ENCODE measurements at places on chromosomes 16 and 17. TPM values are rescaled to one million over a fixed set of nuclear protein-coding genes. Genes with fewer than 3 reads are reported as not detected.

DNA sequence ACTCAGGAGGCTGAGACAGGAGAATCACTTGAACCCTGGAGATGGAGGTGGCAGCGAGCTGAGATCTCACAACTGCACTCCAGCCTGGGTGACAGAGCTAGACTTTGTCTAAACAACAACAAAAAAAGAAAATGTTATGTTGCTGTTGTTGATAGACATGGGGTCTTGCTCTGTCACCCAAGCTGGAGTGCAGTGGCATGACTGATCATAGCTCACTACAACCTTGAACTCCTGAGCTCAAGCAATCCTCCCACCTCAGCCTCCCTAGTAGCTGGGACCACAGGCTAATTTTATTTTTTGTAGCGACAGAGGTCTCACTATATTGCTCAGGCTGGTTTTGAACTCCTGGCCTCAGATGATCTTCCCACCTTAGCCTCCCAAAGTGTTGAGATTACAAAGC lies 20.0 kb downstream of the FBXO47 start:
- no peak for DNase-seq

IL34 gene
- total RNA-seq, result not detected

DNA sequence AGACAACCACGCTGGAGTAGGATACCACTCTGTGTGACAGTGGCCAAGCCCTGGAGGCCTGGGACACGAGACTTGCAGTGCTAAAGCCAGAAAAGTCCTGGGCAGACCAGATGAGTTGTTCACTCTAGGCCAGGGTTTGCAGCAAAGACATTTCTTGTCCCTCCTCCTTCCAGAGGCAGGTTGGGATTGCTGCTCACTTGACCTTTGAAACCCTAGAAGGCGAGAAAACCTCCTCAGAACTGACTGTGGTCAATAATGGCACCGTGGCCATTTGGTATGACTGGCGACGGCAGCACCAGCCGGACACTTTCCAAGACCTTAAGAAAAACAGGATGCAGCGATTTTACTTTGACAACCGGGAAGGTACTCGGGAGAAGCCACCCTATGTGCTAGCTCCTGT lies 9.8 kb upstream of the EPN3 start:
- DNase-seq, result no peak

GRCh38 chr17:66483906-66484305 lies 181.5 kb downstream of the PRKCA start:
- no peak for DNase-seq

Measured in T-cell (primary cell).